ENCODE measurements at places on chromosomes 4 and X.

DNA sequence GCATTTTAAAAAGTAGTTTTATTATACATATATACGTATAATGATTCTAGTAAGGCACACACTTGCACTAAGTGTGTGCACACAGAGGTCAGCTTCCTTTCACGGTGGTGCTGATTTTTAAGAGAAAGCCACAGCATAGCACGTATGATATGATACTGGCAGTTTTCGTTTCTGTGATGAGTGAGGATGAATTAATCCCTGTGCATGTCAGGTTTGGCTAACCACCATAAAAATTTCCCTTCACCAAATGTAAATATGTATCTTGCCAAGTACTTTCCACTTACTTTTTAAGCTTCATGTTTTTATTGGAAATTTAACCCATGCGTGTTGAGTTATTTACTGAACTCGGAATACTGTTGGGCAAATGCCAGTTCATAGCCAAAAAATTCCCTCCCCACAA, 84.6 kb downstream of the SYNPO2 start:
- no peak for DNase-seq

- no peak for DNase-seq
Observed at GRCh38 chr4:182978152-182978827, 61.1 kb upstream of the DCTD start.

DNA sequence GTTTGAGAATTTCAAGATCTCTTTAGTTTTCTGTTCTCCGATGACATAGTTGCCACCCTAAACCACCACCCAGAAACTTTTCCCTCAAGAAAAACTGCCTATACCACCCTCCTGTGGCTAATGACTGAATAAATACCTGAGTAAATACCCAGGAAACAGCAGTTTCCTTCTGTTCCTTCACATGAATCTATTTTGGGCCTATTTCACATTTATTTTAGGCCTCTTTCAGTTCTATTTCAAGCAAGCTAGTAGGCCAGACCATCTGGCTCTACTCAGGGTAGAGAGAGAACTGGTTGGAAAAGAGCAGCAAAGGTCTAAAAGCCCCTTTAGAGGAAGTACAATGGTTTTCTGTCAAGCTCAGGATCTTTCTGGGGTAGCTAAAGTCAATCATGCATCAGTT, 23.4 kb downstream of the ARHGEF9 start:
- no peak for DNase-seq

GRCh38 chr4:53646795-53647194, 55.5 kb upstream of the LNX1 start:
- DNase-seq, result no peak

DNA sequence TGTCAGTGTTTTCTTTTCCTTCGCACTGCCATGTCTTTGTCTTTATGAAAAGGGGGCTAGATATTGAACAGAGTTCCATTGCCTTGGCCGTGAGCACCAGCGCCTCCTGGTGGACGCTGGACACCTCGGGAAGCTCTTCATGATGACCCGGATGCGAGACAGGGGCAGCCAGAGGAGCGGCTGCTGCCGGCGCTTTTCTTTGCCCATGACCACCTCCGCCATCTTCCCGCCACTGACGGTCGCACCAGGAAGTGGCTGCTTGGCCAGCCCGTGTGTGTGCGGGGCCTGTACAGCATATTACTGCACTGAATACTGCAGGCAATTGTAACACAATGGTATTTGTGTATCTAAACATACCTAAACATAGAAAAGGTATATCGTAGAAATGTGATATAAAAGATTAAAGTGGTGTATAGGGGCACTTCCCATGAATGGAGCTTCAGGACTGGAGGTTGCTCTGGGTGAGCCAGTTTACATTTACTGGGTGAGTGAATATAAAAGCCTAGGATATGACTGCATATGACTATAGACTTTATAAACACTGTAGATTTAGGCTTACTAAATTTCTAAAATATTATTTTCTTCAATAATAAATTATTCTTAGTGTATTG, 15.8 kb upstream of the GRIA2 start:
- DNase-seq, result no peak

GRCh38 chr4:1192091-1192492, 19.7 kb upstream of the SPON2 start:
- no peak for DNase-seq

- DNase-seq, result no peak
Observed at GRCh38 chrX:77975755-77976154, 6.3 kb upstream of the PGAM4 start.

DNA sequence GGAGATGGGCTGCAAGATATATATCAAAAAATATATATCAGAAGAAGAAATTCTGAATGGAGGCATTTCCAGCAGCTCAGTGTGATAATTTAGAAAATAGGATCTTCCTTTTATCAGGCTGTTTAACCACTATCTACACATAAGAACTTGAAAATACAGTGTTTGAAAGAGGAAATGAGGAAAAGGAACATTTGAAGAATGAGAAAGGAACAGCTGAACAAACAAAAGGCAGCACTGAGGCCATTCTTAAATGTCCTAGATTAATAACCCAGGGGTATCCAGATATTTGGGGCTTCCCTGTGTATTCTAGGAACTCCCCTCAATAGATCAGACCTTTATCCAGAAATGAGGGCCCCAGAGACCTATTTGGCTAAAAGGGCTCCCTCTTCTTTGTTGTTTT, 4.1 kb downstream of the SLC39A8 start:
- DNase-seq, result no peak

DNA sequence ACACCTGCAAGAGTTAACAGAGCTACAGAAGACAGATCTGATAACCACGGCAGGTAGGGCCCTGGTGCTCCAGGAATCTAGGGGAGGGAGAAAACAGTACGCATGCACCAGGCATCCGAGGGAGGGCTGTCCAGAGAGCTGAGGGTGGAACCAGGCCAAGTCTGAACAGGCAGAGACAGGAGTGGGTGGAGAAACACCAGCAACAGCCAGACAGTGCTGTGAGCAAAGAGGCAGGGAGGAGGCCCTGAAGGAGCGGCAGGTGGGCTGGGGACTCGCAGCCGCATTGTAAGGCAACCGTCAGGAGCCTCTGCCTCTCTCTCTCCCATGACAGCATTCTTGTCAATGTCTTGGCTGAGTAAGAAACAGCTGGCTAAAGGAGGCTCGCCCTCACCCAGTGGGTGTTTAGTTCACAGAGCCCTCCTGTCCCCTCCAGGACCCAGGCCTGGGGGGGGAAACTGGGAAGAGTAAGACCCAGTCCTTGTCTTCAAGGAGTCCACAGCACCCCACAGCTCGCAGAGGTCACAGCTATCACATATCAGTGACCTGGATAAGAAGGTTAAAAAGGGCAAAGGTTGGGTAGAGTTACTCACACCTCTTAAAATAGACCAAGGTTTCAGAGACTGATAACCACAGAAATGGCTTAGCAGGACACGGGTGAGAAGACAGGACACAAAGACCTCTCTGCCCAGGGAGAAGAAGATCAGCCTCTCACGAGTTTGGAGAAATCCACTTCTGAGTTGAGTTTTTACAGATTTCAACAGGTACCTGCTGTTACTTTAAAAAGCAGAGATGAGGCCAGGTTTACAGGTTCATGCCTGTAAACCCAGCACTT, 10.5 kb downstream of the ACSL1 start:
- peak; percentile 3 for DNase-seq

GRCh38 chr4:165325732-165326512, 1.5 kb upstream of the MSMO1 start:
- no peak for DNase-seq

DNA sequence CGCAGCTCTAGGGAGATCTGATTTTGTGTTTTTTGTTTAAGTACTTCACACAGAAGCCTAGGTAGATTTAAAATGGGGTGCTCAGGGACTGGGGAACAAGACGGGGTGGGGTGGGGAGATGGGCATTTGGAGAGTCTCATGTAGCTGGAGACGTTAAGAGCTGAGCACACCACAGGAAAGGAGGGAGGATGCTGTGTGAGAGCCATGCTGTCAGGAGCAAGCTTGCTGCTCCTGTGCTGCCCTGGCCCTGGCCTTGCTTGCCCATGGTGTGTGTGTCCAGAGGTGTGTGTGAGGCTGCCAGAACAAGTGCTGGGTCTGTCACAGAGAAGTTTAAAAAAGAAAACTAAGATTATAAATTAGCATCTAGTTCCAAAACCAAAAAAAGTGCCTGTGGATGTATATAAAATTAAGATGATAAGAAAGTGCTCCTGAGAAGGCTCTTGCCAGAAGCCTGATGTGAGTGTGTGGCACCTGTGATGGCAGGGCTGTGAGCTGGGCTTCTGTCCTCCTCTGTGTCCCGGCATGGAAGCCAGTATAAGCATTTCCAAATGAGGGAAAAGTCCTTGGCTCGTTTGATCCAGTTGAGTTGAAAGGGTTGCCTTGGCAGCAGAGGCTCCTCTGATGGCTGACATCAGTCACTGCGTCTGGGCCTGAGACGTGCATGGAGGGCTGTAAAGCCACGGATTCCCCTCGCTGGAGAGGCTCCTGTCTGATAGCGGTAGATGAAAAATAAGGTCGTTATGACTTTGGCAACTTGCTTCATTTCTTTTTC, 63.5 kb downstream of the NELFA start:
- DNase-seq, result no peak

DNA sequence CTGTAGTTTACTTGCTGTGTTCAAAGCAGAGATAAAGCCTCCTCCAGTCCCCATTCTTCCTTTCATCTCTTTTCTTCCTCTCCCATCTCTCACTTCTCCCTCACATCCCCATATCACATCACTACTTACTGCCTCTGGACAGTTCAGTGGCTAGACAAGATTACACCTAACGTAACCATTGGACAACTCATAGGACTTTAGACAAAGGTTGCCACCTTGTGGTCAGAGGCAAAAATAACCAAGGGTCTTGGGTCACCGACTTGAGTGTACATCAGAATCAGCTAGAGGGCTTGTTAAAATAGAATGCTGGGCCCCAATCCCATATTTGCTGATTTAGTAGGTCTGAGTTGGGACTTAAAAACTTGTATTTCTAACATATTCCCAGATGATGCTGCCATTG, 109.3 kb upstream of the DGKK start:
- DNase-seq, result no peak

GRCh38 chr4:14157262-14157661, 529.7 kb upstream of the BOD1L1 start:
- no peak for DNase-seq

DNA sequence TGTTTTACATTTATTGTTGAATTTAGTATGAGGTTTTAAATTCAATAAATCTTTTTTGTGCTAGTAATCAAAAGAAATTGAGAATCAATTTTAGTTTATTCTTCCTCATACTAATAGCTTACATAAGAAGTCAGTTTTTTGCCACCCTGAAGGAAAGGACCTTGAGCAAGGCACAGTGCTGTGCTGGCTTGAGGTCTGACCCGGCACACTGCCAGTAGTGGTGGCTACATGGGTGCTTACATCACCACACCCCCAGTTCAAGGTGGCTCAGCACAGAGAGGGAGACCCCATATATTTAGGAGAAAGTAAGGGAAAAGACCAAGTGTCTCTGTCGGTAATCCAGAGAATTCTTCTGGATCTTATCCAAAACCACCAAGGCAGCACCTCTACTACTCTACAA, 86.0 kb upstream of the LANCL3 start:
- no peak for DNase-seq

DNA sequence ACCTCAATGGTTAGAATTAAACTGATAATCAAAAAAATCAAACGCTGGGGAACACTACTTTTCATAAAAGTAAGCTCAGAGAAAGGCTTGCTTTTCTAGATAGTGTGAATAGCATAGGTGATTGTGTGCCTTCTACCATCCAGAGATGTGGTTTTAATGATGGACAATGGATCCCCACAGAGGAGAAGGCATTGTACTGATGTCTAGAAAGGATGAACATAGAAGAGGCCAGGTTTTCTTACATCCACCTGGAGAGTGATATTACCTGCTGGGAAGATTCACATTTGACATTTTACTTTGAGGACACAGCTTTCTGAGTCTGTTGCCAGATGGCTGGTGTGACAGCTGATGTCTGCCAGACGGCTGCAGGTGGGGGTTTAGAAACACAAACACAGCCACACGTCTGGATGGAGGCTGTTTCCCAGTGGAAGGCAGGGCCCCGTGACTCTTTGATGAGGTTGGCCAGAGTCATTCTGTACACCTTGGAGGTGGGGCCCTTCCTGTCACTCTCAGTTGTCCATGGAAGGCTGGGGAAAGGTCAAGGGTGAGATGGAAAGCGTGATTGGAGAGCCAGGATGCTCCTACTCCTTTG, 114.4 kb downstream of the PSAPL1 start:
- no peak for DNase-seq

- no peak for DNase-seq
Observed at GRCh38 chr4:93825551-93826216, 2.9 kb upstream of the ATOH1 start.

- no peak for DNase-seq
Observed at GRCh38 chr4:45323453-45324058, 597.2 kb upstream of the GNPDA2 start.

GRCh38 chr4:23233596-23233995, 540.9 kb downstream of the GBA3 start:
- no peak for DNase-seq

DNA sequence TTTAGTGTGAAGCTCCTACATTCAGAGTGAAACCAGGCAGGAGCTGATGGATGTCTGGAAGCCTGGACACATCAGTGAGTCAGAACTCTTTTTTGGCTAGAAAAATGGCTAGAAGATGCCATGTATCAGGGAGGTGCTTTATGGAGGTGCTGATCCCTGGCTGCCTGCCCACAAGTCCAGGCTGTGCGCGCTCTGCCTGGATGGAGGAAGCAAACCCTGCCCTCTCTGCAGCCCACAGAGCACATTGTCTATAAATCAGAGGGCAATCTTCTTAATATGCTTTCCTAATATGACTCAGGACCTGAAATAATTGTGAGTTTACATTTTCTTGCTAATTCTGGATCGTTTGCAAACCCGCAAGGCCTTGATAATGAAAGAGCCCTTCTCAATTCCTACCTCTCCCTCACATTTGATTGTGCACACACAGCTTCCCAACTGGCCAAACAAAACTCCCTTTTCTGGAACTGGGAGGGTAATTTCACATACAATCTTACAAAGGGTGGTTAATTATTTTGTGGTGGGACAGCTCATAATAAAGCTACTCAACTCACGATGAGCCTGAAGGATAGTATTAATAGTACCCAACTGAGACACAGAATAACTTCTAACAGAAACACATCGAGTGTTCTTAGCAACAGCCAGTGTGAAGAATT, 11.7 kb downstream of the MFAP3L start:
- DNase-seq, result no peak

DNA sequence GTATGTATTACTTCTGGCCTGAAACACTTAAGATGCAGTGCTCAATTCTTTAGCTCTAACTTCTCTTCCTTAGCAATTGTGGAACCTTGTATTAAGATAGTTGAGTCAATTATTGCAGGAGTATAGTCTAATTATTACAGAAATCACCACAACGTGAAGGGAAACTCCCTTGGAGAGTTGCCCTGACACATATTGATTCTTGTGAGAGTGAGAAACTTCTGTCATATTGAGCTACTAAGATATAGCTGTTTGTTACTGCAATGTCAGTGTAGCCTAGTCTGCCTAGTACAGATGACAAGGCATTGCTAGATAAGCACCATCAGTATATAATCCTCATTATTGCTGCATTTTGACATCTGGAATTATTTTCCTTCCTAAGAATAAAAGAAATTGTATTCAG, 82.7 kb upstream of the TEX13C start:
- no peak for DNase-seq

DNA sequence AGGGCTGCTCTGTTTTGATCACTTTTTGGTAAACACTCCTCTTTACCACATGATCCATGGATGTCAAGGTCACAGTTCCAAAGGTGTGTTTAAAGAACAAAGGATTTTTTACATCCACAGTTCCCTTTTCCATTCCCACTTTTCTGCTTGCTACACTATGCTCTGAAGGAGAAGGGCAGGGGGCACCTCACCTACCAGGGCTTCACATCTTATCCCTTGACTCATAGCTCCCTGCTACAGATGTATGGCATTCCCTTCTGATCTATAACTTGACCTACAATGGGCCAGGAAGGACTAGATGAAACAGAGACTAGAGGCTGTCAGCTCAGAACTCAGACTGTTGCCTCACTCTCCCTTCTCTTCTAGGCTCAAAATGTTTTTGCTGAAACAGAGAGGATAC, 233.1 kb upstream of the RPS6KA3 start:
- no peak for DNase-seq
